DMS153 (cell line): ENCODE measurements at places on chromosomes 5 and 9.

- peak; percentile 43 for DNase-seq
These were observed 12.8 kb upstream of the PHF19 start for GRCh38 chr9:120889606-120890271.

- DNase-seq = no peak
These were observed 3.8 kb downstream of the ANXA6 start for GRCh38 chr5:151153766-151154272.

GRCh38 chr5:97089149-97089801 lies 53.1 kb downstream of the LIX1 start:
- no peak for DNase-seq

DNA sequence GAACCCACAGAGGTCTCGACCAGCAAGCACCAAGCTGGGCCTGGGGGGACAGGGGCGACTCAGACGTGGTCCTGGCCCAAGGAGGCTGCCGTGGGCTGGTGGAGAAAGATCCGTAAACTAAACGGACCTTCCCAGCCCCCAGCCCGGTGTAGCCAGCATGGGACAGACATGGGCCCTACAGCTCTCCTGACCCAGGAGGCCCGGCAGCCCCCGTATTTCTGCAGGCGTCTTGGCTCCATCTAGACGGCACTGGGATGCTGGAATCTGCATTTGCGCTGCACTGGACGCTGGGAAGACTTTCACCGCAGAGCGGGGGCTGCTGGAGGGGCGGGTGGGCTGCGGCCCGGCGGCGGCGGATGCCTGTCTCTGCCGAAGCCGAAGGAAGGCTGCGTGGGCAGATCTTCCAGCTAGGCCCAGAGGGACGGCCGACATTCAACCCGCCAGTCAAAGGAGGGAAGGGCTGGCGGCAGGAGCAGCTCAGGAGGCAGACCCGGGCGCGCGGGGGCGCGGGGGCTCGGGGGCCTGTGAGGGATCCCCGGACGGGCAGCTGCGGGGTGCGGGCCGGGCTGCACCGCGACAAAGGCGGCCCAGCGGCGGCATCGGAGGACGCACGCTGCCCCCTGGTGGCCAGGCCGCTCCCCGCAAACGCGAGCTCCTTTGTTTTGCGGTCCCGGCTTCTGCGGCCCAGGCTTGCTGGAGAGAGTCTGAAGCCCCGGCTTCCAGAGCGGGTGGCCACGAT lies 266.2 kb downstream of the NSG2 start:
- DNase-seq = peak; percentile 6

DNA sequence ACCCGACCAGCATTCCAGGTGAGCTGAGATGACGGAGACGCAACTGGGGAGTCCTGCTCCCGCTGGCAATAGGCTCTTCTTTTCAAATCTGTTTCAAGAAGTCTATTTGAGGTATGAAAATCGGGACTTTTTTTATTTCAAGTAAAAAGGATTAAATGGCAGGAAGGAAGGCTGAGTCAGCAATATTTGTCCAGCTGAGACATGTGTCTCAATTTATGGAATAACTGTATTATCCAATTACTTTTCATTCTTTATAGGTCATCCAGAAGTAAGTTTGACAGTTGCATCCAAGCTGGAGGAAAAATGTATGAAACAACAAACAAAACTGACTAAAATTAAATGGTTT lies 221.1 kb downstream of the NR2F1-AS1 start:
- DNase-seq = no peak

DNA sequence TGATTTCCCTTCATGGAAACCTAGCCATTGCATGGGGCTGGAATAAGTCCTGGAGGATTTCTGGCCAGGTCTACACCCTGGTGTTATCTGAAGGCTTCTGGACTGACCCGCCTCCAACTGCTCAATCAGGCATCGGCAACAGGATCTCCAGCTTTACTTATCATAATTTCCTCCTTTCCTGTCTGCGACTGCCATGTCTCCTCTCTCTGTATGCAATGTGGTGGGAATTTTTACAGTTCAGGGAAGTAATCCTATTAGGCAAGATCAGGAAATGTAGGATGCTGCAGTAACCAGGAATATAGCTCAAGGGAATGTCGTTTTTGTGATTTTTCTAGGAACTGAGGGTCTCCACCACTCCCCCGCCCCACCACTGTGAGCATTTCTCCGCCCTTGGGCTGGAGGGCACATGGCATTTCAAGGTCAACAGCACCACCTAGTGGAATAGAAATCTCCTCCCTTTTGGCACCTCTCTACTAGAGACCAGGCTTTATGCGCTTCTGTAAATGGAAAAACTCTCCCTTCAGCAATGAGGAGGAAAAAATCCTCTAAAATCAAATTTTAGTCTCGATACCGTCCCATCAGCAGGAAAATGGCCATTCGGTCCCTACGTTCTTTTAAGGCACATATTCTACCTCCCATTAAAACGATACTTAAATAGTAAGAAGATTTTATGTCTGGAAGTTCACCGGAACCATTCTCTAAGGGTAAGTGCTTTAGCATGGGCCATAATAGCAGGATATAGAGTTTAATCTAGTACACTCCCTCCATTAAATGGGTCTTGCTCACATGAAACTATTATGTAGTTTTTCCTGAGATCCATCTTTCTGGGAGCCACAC lies 93.0 kb downstream of the YTHDC2 start:
- no peak for DNase-seq

DNA sequence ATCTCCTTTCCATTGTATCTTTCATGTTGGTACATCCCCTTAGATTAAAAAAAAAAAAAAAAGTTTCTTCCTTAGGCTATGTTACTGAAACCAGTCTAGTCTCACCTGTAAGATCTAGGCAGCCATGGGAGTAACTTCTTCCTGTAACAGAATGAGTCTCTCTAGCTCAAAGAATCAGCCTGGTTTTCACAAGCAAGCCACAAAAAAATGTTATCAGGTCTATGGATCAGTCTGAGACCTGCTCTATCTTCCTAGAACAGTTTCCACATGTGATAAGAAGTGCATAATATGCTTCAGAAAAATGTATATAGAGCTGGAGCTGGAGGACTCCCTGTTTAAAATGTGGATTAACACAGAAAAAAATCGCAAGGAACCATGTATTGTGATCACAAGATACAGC lies 53.8 kb downstream of the ARRDC3 start:
- DNase-seq = no peak

DNA sequence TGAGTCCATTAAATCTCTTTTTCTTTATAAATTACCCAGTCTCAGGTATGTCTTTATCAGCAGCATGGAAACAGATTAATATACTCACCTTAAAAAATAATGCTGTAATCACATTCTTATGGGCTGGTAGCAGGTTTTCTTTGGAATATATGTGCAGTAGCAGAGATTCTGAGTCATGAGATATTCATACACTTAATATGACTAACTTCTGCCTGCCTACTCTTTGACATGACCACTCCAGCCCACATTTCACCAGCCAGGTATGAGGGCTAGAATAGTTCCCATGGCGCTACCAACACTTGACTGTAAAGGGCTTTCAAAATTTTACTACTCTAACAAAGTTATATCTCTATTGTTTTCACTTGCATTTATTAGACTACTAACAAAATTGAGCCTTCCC lies 74.1 kb upstream of the GHR start:
- no peak for DNase-seq

- DNase-seq = no peak
These were observed 6.1 kb upstream of the BARX1 start for GRCh38 chr9:93960971-93961841.
